ENCODE measurements at places on chromosomes 5 and 9. TPM values are rescaled to one million over a fixed set of nuclear protein-coding genes. Genes with fewer than 3 reads are reported as not detected.

Gene GABRG2
- not detected for total RNA-seq

Gene SCGB3A1
- total RNA-seq = not detected

Gene BSPRY
- 2.3 TPM for total RNA-seq

Gene LECT2
- 93.8 TPM for total RNA-seq

- no peak overlapping the region for H3K27ac ChIP-seq
- no peak overlapping the region for H3K4me3 ChIP-seq
- no peaks in the 10 kb centered on the region for H3K4me1 ChIP-seq
- no peaks in the 10 kb centered on the region for H3K36me3 ChIP-seq
Measured at GRCh38 chr5:135212361-135213026, 178.5 kb upstream of the PITX1 start.

Gene DNAH5
- total RNA-seq = 14.8 TPM

GRCh38 chr5:90446961-90447360 is 27.6 kb downstream of the MBLAC2 start:
- H3K4me3 ChIP-seq = no peak overlapping the region
- no peaks in the 10 kb centered on the region for H3K4me1 ChIP-seq
- H3K36me3 ChIP-seq = no peaks in the 10 kb centered on the region
- no peak overlapping the region for H3K27ac ChIP-seq
- H3K27me3 ChIP-seq = no peaks in the 10 kb centered on the region

Gene OR1L4
- total RNA-seq = not detected

Gene MAN1B1
- 19.9 TPM for total RNA-seq

Gene ZNF454
- total RNA-seq = 0.33 TPM

DNA sequence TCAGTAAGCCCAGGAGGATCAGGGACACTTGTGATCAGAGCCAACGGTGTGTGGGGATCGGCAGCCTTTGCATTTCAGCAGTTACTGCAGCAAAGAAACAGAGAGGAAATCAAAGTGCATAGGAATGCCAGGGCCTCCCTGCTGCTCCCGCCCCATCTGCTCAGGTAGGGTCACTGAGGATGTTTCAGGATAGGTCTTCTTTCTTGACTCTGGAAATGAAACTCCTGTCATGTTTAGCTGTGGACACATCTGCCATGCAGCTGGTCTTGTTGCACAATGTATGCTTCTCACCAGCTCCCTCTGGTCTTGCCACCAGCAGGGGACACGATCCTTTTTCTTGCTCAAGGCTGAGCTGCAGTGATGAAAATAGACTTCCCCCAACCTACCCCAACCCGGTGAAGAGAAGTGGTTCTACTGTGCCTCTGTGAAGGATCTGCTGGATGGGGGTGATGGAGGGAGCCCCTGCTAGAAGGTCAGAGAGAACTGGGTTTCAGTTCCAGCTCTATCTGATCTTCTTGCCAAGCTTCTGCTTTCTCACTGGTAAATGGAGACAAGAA is 185.2 kb upstream of the KLF4 start:
- H3K4me1 ChIP-seq = no peaks in the 10 kb centered on the region
- H3K36me3 ChIP-seq = no peaks in the 10 kb centered on the region
- no peak overlapping the region for H3K4me3 ChIP-seq
- no peaks in the 10 kb centered on the region for H3K27me3 ChIP-seq

Gene CCDC183
- 0.75 TPM for total RNA-seq

GRCh38 chr5:160266752-160267345 is 37.5 kb downstream of the FABP6 start:
- no peaks in the 10 kb centered on the region for H3K4me1 ChIP-seq
- H3K4me3 ChIP-seq = no peak overlapping the region
- H3K27me3 ChIP-seq = no peaks in the 10 kb centered on the region

DNA sequence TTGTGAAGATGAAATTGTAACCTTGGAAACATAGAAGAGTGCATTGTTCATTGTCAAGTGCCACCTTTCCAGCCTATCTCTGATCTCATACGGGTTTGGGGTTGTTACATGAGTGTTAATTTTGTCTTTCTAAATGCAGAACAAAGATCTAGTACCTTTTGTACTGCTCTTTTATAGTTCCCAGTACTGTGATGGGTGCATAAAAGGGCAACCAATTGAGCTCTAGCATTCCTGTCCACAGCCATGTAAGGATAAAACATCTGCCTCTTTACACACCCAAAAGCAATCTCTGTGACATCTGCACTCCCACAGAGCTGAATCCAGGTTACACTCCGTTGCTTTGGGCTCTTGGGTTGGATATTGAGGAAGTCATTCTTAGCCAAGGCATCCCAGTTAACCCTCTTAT is 255.2 kb downstream of the SGCD start:
- H3K36me3 ChIP-seq = no peaks in the 10 kb centered on the region
- no peak overlapping the region for H3K4me3 ChIP-seq
- no peaks in the 10 kb centered on the region for H3K27me3 ChIP-seq
- H3K27ac ChIP-seq = no peak overlapping the region
- DNase-seq = no peak

Gene PCDHGA12
- 0.37 TPM for total RNA-seq

DNA sequence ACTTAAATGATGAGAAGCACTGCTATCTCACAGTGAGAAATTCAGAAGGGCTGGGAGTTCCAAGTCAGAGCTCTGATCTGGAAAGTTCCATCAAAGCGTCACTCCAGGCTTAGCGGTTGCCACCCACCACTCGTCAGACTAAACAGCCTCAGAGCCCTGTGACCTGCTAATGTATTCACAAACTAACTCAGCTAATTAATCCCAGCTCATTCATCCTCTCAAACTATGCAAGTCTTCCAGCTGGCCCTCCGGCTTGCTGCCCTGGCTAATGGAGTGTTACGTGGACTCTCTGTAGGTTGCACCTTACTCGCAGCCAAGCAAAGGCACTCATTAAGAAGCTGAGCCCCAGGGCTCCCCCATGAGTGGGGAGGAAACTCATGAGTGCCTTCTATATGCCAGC is 82.2 kb upstream of the GABRP start:
- no peak for DNase-seq
- peaks cover 2% of the 10 kb centered on the region for H3K27me3 ChIP-seq
- no peak overlapping the region for H3K4me3 ChIP-seq
- no peak overlapping the region for H3K27ac ChIP-seq
- H3K4me1 ChIP-seq = no peaks in the 10 kb centered on the region
- H3K36me3 ChIP-seq = no peaks in the 10 kb centered on the region

DNA sequence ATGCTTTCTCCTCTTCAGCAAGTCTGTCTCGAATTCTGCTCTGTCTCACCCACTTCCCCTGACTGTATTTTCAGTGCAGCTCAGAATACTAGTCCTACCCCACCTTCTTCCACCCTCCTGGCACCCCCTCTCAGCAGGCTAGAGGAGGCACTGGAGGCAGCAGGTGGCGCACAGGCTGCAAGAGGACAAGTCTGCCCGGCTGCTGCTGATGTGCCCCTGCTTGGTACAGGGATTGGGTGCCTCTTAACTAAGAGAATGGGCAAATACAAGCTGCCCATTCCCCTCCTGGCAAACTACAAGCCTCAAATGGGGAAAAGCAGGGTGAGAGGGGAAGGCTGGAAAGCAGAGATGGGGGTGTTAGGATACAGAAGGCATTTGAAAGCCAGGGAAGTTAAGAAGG is 5.1 kb downstream of the TLN1 start:
- no peaks in the 10 kb centered on the region for H3K27me3 ChIP-seq
- H3K4me3 ChIP-seq = no peak overlapping the region
- peak overlapping the region; percentile 6 for H3K27ac ChIP-seq
- DNase-seq = no peak
- peaks cover 31% of the 10 kb centered on the region for H3K36me3 ChIP-seq
- peaks cover 48% of the 10 kb centered on the region for H3K4me1 ChIP-seq

- no peaks in the 10 kb centered on the region for H3K4me1 ChIP-seq
- no peak for DNase-seq
- no peaks in the 10 kb centered on the region for H3K27me3 ChIP-seq
- peaks cover 4% of the 10 kb centered on the region for H3K36me3 ChIP-seq
Measured at GRCh38 chr5:149831492-149831891, 101.4 kb downstream of the PPARGC1B start.

GRCh38 chr9:128732576-128732975 is 8.6 kb upstream of the ZDHHC12 start:
- H3K4me3 ChIP-seq = no peak overlapping the region
- no peak for DNase-seq
- no peak overlapping the region for H3K27ac ChIP-seq
- no peaks in the 10 kb centered on the region for H3K4me1 ChIP-seq
- H3K36me3 ChIP-seq = peaks cover 32% of the 10 kb centered on the region
- no peaks in the 10 kb centered on the region for H3K27me3 ChIP-seq

- no peaks in the 10 kb centered on the region for H3K27me3 ChIP-seq
- no peak overlapping the region for H3K27ac ChIP-seq
- H3K4me3 ChIP-seq = no peak overlapping the region
- DNase-seq = no peak
- H3K4me1 ChIP-seq = no peaks in the 10 kb centered on the region
Measured at GRCh38 chr5:135008981-135009735, 24.9 kb downstream of the PITX1 start.

DNA sequence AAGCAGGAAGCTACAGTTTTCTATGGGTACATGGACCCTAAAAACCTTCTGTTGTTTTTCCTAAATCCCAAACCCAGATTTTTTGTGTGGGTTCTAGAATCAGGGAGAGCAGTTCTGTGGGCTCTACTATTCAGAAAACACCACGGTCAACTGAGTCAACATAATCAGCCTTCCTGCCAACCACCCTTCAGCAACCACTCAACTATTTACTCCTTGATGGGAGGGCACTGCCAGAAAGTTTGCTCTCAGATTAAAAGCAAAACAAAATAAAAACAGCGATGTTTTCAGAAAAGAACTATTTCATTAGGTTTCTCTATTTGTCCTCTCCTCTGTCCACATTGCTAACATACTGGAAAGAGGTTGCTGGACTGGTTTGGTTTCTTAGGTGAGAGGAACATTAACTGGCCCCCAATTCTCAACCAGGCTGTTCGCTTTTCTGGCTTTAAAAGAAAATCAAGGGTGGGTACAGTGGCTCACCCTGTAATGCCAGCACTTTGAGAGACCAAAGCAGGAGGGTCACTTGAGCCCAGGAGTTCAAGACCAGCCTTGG is 72.3 kb downstream of the GCNT1 start:
- H3K4me3 ChIP-seq = no peak overlapping the region
- H3K4me1 ChIP-seq = no peaks in the 10 kb centered on the region
- H3K36me3 ChIP-seq = no peaks in the 10 kb centered on the region
- no peak overlapping the region for H3K27ac ChIP-seq
- DNase-seq = no peak

GRCh38 chr9:130112538-130113151 is 58.9 kb downstream of the GPR107 start:
- H3K27me3 ChIP-seq = no peaks in the 10 kb centered on the region
- H3K36me3 ChIP-seq = peaks cover 12% of the 10 kb centered on the region
- no peaks in the 10 kb centered on the region for H3K4me1 ChIP-seq
- no peak for DNase-seq
- H3K4me3 ChIP-seq = no peak overlapping the region

- H3K4me1 ChIP-seq = no peaks in the 10 kb centered on the region
- no peak for DNase-seq
- H3K36me3 ChIP-seq = no peaks in the 10 kb centered on the region
- no peaks in the 10 kb centered on the region for H3K27me3 ChIP-seq
- H3K4me3 ChIP-seq = no peak overlapping the region
- H3K27ac ChIP-seq = no peak overlapping the region
Measured at GRCh38 chr5:89307972-89308371, 425.0 kb upstream of the MEF2C start.

DNA sequence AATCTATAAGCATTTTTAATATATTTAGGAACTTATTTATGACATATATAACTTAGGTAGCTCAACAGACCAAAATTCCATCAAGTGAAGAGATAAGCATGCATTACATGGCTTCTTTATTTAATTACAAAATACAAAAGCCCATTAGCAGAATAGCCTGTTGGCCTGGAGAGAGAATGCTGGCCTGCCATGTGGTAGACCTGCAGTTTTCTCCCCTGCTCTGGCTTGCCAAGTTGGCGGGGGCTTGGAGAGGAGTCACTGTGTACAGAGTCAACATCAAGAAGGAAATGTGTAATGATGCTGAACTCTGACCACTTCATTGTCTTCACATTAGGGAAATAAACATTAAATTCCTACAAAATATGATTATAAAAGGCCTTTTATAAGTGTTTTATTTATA is 69.8 kb upstream of the CNTLN start:
- H3K4me3 ChIP-seq = no peak overlapping the region

Gene CENPH
- 14.6 TPM for total RNA-seq

- H3K36me3 ChIP-seq = no peaks in the 10 kb centered on the region
- no peak for DNase-seq
- no peak overlapping the region for H3K4me3 ChIP-seq
- H3K27me3 ChIP-seq = no peaks in the 10 kb centered on the region
- H3K27ac ChIP-seq = no peak overlapping the region
Measured at GRCh38 chr9:113985968-113986585, 92.0 kb downstream of the AMBP start.

DNA sequence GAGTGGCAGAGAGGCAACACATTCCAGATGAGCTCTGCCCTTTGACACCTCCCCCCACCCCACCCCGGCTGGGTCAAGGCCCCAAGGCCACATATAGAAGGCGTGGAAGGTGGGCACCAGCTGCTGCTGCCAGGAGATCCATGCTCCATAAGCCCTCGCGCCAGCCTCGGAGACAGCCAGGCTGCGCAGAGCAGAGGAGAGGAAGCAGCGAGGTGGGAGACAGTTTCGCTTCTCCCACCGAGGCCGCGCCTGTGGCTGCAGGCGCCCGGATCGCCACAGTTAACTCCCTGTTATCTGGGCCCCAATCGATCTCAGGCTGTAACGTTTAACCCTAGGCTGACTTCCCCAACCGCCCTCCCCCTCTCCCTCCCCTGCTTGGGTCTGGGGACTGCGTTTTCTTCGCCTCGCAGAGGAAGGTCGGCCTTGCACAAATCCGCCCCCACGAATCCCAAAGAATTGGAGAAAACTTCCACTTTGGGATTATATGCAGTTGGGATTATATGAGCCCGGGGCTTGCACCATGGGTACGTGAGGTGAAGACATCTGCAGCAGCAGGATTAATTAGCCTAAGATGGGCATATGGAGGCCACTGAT is 1.1 kb upstream of the CXXC5 start:
- no peak for DNase-seq
- H3K36me3 ChIP-seq = no peaks in the 10 kb centered on the region
- peak overlapping the region; percentile 93 for H3K27ac ChIP-seq
- H3K4me3 ChIP-seq = peak overlapping the region; percentile 54
- H3K27me3 ChIP-seq = no peaks in the 10 kb centered on the region
- H3K4me1 ChIP-seq = peaks cover 18% of the 10 kb centered on the region

Gene DROSHA
- total RNA-seq = 25.4 TPM

DNA sequence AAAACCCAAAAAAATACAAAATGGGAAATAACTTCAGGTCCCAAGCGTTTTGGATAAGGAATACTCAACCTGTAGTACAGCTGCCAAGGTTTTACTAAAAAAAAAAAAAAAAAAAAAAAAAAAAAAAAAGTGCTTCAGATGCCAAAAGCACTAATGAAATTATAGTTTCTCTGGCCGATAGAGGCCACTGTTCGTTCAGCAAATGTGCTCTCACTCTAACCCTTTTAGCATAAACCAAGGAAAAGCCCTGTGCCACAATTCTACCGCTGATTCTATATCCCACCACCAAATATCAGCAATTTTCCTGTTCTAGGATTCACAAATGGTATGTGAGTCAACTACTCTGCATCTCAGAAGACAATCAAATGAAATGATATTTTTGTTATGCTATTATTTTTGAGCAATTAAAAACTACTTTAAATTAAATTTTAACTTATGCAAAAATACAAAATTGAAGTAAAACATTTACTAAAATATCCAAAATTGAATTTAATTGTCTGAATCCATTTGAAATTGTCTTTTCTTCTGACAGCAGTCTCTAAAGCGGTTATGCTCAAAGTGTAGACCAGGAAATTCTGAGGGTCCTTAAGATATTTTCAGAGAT is 79.8 kb downstream of the RICTOR start:
- H3K36me3 ChIP-seq = peaks cover 3% of the 10 kb centered on the region
- H3K4me1 ChIP-seq = no peaks in the 10 kb centered on the region
- H3K27me3 ChIP-seq = no peaks in the 10 kb centered on the region
- no peak overlapping the region for H3K27ac ChIP-seq

All from liver (tissue), 10 donors.